Natural killer cell (primary cell): ENCODE measurements at places on chromosomes 11 and 22. TPM values are rescaled to one million over a fixed set of nuclear protein-coding genes. Genes with fewer than 3 reads are reported as not detected.

- no peak for DNase-seq
Measured at GRCh38 chr11:104583857-104584256, 314.4 kb downstream of the CASP12 start.

DNA sequence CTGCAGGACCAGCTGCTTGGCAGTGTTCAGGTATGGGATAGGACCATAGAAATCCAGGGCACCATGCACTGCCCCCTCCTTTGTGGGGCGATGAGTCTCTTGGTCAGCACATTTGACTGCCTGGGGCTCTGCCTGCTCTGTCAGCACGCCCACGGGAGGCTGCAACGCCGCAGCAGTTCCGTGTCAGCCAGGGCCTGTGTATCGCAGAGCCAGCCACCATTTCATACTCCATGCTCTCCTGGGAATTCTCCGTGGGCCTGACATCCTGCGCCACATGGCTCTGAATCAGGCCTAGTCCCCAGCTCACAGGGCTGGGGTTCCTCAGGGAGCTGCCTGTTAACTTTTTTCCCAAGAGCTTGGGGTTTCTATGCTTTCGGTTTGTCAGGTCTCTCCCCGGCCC is 16.9 kb upstream of the RELT start:
- no peak for DNase-seq

DNA sequence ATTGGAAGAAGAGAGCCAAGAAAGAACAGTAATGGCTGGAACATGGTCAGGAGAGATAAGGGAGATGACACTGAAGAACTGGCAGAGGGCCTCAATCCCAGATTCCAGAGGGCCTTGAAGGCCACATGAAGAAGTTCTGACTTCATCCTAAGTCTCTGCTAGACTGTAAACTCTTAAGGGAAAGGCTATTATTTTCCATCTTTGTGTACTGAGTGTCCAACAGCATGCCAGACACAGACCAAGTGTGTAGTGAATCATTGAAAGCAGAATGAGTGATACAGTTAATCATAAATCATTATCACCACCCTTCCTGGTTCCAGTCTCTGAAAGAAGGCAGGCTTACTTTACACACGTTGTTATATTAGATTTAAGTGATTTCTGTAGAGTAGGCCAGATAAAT is 185.3 kb upstream of the C11orf87 start:
- no peak for DNase-seq

DNA sequence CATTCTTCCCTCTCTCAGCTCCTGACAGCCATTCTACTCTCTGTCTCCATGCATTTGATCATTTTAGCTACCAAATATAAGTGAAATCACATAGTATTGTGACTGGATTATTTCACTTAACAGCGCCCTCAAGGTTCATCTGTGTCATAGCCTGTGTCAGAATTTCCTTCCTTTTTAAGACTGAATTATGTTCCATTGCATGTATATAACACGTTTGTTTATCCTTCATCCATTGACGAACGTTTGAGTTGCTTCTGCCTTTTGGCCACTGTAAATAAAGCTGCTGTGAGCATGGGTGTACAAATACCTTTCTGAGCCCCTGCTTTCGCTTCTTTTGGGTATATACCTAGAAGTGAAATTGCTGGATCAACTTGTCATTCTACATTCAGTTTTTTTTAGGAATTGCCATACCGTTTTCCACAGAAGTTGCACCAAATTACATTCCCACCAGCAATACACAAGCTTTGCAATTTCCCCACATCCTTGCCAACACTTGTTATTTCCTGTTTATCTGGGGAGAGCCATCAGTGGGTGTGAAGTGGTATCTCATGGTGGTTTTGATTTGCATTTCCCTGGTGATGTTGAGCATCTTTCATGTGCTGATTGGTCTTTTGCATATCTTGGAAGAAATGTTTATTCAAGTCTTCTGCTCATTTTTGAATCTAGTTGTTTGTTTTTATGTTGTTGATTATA is 17.5 kb downstream of the GLB1L2 start:
- no peak for DNase-seq

DNA sequence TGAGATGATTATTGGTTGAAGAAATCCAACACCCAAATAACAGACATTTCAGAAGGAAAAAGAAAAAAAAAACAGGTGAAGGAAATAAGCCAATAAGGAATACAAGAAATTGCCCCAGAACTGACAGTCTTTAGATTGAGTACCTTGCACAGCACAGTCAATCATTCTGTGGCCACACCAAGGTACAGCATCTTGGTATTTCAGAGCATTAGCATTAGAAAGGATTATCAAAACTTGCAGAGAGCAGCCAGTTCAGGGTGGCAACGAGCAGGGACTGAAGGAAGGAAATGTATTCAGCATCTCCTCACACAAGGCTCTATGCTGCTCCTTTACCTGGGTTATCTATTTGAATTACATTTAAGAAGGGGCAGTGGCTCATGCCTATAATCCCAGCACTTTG is 2.1 kb downstream of the ADA2 start:
- no peak for DNase-seq

DNA sequence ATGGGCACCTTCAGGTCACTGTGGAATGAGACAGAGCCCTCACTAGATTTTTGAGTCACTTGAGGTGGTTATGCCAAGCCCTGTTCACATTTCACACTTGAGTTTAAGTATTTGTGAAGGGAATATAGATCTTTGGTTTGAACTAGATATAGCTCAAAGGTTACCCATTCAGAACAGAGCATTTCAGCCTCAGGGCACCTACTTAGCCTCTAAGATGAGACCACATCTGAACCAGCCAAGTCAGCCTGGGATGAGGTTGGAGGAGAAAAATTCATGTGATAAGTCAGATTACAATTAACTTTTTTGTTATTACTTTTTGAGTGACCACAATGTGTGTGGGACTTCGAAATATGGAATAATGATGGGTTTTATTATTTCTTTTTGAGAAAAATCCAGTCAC is 127.8 kb downstream of the TEAD1 start:
- DNase-seq: no peak

GRCh38 chr22:37999640-38000272 is 15.4 kb upstream of the SOX10 start:
- peak; percentile 24 for DNase-seq

DNA sequence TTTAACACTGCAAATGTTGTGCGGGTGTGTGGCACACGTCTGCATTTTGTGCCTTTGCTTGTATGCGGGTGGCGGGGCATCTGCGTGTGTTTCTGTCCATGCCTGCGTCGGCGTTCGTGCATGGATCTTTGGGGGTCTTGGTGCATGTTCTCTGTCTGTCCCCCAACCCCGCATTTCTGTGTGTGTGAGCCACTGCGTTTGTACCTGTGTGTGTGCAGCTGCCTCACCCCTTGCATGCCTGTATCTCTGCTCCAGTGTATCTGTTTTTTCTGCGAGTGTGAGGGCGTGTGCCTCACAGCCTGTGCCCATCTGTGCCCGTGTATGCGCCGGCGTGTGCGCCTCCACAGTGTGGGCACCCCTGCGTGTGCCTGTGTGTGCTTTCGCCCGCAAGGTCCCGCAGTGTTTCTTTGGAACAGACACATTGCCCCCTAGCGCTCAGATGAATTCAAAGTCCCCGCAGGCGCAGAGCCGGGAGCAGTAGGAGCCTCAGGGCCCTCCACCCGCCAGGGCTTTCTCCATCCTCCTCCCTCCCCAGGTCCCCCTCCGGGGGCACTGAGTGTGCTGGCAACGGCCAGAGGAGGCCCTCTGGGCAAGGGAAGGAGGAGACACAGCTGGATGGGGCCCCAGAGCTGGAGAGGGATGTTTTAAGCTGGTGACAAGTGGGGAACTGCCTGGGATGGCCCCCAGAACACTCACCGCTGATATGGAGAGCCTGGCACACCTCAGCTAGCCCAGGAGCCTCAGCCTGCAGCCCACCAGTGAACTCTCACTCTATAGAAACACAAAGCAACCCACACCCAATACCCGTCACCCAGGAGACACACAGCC is 3.1 kb upstream of the MN1 start:
- no peak for DNase-seq

DNA sequence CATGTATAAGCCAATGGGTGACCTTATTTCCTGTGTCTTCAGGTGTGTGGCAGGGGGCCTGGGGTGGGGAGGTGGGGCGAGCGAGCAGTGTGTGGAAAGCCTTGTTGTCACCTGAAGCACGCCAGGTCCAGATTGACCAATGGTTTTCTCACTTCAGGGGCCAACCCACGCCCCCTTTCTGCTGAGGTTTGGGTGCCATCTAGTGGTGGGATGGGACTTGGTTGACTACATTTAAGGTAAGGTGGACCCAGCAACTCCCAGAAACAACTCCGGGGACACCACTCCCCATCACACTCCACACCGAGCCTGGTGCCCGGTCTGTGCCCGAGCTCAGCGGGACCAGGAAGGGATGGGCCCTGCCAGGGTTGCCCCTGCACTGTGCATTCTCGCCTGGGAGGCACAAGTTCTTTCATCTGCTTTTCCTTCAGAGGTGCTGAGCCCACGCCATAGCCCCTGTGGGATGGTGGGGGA is 40.0 kb downstream of the TPCN2 start:
- DNase-seq: peak; percentile 49

GRCh38 chr11:124898711-124899110 is 1.0 kb upstream of the ROBO4 start:
- DNase-seq: no peak

DNA sequence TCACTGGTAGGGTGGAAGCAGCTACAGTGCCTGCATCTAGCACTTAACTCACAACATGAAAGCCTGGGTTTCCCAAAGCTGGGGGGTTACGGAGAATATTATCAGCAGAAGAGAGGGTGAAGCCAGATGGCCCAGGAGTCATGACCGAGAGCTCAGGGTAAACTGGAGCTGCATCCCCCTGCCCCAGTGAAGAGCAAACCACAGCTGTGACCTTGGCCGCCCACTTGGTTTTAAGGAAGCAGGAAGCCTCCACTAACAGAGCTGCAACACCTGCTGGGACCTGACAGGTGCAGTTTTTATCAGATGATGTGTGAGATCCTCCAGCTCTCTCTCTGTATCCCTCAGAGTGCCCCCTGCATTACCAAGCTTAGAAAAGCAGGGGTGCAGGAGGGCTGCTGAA is 20.9 kb downstream of the TCP11L1 start:
- no peak for DNase-seq

- DNase-seq: no peak
Measured at GRCh38 chr22:37677493-37677974, 2.1 kb downstream of the LGALS1 start.

DNA sequence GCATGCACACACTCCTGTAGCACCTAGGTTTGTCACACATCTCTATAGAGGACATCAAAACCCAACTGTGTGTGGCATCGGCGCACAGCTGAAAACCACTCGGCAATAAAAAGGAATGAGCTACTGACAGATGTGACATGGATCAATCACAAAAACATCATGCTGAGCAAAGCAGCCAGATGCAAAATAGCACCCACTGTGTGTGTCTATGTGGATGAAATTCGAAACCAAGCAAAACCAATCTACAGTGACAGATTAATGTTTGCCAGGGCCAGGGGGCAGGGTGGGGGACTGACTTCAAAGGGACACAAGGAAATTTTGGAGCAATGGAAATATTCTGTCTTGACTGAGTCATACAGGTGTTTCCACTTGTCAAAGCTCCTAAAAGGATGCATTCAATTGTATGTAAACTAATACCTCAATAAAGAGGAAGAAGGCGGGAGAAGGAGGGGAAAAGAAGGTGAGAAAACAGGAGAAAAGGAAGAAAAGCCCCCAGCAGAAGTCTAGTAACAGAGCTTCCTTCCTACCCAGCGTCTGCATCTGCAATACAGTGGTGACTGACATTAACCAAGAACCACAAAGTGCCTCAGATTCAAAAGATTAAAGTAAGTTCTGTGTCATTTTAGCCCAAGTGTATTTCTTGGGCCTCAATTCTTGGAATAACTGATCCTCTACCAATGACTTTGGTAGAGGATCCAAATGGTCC is 49.8 kb downstream of the PACSIN2 start:
- DNase-seq: no peak

- no peak for DNase-seq
Measured at GRCh38 chr11:18229501-18229900, 7.1 kb downstream of the SAA4 start.

GRCh38 chr22:22133910-22134309 is 110.7 kb upstream of the VPREB1 start:
- no peak for DNase-seq

DNA sequence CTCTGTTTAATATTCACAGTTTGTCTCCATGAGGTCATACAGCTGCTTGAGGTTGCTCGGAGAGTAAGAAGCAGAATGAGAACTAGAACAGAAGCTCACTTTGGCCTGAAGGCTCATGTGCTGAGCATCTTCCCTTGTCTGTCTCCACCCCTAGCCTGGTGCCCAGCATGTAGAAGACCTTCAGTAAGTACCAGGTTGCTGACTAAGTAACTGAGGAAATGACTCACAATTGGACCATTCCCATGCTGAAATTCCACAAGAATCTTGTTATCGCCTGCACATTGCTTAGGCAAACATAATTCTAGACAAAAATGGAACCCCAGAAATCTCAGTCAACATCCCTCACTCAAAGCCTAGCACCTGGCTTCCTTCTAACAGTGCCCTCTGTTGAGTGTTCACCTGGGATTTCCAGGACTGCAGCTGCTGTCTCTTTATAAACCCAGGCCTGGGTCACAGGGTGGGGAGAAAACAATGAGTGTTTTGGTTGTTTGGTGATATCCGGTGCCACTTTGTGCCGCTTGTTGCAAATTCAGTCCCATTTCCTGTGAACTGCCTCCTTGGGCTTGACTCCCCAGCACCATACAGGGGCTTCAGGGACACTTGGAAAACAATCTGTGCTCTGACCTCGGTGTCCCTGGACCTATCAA is 406.8 kb downstream of the ETS1 start:
- DNase-seq: no peak

Gene SHANK3
- total RNA-seq: not detected

Gene C11orf16
- not detected for total RNA-seq

Gene SCN2B
- total RNA-seq: not detected

Gene BDNF
- total RNA-seq: not detected

Gene HOATZ
- not detected for total RNA-seq

Gene MUC15
- total RNA-seq: not detected

Gene LBHD1
- total RNA-seq: 29.1 TPM

Gene MRGPRE
- not detected for total RNA-seq

Gene TTC9C
- total RNA-seq: 18.3 TPM
